ENCODE measurements at places on chromosomes 16 and 17.

- DNase-seq, result no peak
These were observed 92.2 kb upstream of the MPHOSPH6 start for GRCh38 chr16:82262244-82262643.

DNA sequence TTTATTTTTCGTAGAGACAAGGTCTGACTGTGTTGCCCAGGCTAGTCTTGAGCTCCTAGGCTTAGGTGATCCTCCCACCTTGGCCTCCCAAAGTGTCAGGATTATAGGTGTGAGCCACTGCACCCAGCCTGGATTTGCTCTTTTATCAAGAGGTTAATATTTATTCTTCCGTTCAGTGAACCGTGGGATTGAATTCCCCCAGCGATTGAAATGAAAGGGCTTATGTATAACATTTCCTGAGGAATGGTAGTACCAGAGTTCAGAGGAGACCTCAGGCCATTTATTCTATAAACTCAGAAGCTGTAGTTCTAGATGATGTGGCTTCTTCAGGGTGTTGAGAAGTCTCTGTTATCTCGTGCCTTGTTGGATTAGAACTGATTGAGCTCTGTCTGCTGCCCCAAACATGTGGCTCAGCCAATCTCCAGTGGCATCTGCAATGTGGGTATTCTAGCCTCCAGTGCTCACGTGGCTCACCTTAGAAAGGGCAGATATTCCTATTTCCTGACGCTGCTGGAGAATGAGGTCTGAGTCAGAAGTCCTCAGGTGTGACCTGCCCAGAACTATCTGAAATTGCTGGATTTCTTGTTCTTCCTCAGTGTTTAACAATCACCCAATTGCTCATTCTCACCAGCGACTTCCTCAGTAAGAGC, 22.5 kb downstream of the HMOX2 start:
- DNase-seq, result no peak

GRCh38 chr16:3099732-3100499, 822 bp upstream of the ZSCAN10 start:
- peak; percentile 81 for DNase-seq

- no peak for DNase-seq
These were observed 21.9 kb upstream of the PHAF1 start for GRCh38 chr16:67087803-67088202.
